T-helper 1 cell (primary cell): ENCODE measurements at places on chromosomes 5 and 9.

DNA sequence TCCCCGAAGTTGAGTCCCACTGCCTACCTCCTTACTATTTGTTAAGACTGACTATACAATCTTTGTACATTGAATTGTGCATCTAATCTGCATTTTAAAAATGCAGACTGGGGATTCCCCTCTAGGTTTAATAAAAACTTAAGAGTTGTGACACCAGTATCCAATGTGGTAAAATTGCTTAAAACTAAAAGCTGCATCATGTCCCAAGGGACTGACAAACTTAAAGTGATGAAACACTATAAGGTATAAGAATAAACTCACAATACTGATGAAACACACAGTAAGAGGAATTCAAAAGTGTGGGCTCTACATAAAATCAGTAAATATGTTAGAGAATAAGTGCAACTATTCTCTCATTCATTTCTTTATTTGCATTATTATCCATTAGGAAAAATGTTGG lies 1905.1 kb downstream of the MAT2B start:
- DNase-seq = no peak

DNA sequence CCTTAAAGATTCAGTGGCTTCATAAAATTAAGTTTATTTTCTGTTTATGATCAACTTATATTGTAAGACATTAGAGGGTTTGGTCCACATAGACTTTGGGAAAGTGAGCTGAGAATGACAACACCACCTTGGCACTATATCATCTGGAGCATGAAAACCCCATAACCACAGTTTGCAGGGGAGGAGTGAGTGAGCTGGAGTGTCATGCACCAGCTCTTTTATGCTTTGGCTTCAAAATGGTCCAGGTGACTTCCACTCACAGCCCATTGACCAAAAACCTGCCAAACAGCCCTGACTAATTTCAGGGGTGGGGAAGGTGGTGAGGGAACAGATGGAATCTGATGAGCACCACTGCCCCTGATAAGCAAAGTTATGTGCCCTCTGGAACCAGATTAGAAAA lies 295.8 kb downstream of the DMRTA1 start:
- DNase-seq = no peak

DNA sequence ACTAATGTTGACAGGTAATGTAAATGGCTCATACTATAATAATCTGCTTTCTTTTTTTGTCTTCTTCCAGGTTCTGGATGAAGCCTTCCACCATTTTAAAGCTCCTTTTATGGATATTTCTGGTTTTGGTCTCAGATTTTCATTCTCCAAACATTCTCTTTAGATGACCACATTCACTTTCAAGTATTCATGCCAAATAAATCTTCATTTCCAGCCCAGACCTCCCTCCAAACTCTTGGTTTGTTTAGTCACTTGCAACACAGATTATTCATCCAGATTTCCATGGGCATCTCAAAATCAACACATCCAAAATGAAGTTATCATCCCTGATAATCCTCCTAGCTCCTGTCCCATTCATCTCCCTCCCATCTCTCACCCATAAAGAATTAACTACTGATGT lies 40.3 kb upstream of the SVEP1 start:
- DNase-seq = no peak

GRCh38 chr5:84125216-84125615 lies 259.5 kb downstream of the EDIL3 start:
- no peak for DNase-seq

DNA sequence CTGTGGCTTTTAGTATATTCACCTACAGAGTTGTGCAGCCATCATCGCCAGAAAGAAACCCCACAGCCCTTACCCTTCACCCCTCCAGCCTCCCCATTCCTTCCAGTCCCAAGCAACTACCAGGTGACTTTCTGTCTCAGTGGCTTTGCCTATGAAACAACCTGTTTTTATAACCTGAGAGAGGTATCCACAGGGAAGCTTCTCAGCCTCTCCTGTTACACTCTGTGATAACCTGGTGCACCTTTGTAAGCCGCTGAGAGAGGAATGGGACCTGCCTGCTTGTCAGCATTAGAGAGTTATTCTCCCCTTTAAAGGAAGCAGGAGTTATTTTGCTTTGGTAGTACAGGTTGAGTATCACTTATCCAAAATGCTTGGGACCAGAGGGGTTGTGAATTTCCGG lies 93.6 kb downstream of the TRIO start:
- no peak for DNase-seq

DNA sequence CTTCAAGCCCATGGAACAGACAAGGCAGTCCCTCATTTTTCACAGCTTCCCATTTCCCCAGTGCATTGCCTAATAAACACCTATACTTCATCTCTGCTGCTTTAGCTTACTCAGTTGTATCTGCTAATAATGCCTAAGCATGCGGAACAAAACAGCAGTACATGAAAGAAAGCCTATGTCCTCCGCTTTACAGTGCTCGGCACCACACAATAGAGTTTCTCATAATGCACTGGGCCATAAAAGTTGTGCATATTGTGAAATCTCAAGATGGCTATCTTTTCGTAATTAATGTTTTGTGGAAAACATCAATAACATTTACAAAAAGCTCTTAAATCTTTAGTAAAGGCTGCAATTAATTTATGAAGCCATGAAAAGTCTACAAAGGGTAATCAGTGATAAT lies 69.3 kb downstream of the DENND1A start:
- no peak for DNase-seq

GRCh38 chr5:103394676-103395075 lies 136.1 kb downstream of the MACIR start:
- DNase-seq = no peak

GRCh38 chr5:73783828-73784227 lies 157.8 kb downstream of the ARHGEF28 start:
- no peak for DNase-seq

DNA sequence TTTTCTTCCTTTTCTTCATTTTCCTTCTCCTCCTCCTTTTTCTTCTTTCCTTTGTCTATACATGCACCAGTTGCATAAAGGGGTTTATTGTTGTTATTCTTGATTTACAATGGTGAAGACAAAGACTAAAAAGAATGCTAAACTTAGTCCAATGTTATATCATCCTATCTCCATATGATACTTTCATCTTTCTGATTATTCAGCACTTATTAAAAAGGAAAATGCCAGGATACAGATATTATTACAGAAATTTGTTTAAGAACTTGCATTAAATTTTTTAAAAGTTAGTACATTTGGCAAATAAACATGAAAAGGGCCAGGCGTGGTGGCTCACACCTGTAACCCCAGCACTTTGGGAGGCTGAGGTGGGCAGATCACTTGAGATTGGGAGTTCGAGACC lies 1074.9 kb downstream of the EFNA5 start:
- no peak for DNase-seq

- peak; percentile 20 for DNase-seq
Measured at GRCh38 chr9:38318759-38319495, 73.6 kb upstream of the ALDH1B1 start.

DNA sequence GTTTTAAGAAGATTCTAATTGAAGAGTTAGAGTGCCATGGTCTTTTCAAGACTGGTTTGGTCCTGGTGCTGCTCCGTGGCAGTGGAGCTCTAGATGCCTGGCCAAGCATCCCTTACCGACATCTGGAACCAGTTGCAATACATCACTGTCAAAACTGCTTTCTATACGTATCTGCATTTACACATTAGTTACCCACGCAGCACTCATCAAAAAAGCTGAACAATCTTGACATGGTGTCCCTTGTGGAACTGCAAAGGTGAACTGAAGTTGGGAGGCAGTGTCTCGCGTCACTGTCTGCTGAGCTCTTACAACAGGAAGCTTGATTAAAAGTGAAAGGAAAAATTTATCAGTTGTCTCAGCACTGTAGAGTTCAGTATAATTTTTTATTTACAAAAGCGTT lies 82.6 kb downstream of the PBX3 start:
- DNase-seq = peak; percentile 40

DNA sequence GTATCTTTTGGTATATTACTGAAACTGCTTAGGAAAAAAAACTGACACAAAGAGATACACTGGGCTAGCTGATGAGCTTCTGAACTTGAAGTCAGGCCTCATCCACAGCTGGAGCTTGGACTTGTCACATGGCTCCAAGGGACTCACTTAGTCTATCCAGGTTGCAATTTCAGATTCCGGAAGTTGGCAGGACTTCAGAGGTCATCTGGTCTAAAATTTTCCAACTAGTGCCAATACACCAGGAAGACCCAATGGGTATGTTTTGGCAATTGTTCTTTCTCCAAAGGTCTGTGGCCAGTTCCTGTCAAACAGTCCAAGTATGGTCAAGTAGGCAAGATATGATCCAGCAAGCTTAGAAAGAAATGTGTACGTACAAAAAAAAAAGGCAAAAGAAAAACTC lies 36.7 kb downstream of the MRPS27 start:
- no peak for DNase-seq

DNA sequence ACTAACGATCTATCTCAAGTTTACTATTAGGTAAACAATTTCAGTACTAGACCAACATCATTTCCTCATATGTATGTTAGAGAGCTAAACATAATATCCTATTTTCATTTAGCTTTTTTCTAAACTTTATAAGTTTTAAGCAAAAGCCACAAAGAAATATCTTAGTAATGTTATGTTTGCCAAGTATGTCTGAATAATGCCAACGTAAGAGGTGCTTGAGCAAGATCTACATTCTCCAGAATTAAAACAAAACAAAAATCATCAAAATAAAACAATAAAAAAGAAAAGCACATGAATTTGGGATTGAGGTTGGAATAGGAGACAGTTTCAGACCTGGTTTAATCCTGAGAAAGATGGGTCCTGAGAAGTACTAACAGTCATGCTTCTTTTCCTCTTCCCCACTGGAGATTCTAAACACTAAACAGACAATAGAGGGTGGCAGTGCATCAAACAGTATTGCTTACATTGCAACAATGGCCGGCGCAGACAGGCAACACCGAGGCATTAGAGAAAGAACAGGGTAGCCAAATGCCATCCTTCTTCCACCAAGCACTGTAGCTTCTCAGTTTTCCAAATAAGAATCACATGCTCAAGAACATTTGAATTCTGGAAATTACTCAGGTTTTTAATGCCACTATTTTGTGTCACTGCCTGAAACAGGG lies 33.6 kb downstream of the CSNK1A1 start:
- DNase-seq = no peak

GRCh38 chr5:151703227-151703626 lies 16.5 kb upstream of the SPARC start:
- DNase-seq = no peak

GRCh38 chr5:136890431-136891148 lies 525.2 kb upstream of the TRPC7 start:
- no peak for DNase-seq

GRCh38 chr9:89408628-89409101 lies 89.2 kb downstream of the SEMA4D start:
- DNase-seq = peak; percentile 61

GRCh38 chr9:120257483-120257882 lies 322.5 kb downstream of the CDK5RAP2 start:
- DNase-seq = no peak

GRCh38 chr9:20463823-20464222 lies 158.5 kb downstream of the MLLT3 start:
- DNase-seq = no peak

GRCh38 chr5:61816146-61816545 lies 484.1 kb downstream of the ZSWIM6 start:
- no peak for DNase-seq

DNA sequence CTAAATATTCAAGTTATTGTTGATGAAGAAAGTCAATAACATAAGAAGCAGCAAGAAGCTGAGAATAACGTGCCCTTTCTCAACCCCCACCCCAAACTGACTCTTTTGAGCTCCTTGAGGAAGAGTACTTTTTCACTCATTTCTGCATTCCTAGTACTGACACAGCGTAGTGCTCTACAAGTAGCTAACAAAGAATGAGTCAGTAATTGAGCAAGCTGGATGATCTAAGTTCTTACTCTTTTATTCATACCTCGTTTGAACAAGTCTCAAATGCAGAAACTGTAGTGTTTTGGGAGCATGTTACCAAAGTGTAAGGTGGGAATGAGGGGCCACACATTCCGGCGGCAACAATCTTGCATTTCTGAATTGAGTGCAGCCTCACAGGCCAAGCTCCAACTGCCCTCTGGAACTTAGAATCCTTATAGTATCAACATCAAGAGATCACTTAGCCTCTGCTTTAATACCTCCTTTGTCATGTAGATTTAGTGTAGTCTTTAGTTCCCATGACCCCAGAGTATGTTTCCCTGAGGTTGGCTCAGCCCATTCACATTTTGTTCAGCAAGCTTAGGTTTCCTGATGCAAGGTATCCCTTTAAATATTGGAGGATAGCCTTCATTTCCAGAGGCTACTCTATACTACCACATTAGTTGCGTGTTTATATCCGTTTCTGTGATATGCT lies 152.0 kb downstream of the PRR16 start:
- DNase-seq = no peak

DNA sequence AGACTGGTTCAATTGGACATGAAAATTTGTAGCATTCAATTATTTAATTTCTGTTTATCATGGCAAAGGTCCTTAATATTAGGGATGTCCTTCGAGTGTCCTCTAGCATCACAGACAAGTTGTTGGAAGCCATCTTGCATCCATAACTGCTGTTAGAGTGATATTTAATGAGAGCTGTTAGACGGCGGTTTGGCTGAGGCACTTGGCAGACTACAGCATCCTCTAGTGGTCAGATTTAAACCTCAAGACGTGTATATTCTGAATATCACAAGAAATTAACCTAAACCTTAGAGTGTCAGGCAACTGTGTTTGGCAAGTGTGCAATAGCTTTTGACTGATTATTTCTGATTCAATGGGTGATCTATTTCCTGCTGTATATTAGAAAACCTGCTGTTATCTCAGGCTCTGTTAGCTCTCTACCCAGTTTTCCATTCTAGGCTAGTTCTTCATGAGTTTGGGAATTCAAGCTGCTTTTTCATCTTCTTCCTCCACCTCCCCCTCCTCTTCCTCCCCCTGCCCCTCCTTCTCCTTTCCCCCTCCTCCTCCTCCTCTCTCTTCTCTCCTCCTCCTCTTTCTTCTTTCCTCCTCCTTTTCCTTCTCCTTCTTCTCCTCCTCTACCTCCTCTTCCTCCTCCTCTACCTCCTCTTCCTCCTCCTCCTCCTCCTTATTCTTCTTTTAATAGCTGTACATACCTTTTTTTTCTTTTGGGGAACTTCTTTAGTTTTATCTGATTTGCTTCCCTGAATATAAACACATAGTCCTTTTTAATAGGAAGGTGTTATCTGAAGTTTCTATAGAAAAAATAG lies 8.6 kb downstream of the SPINK1 start:
- no peak for DNase-seq

GRCh38 chr9:14350754-14351153 lies 36.8 kb upstream of the NFIB start:
- no peak for DNase-seq

DNA sequence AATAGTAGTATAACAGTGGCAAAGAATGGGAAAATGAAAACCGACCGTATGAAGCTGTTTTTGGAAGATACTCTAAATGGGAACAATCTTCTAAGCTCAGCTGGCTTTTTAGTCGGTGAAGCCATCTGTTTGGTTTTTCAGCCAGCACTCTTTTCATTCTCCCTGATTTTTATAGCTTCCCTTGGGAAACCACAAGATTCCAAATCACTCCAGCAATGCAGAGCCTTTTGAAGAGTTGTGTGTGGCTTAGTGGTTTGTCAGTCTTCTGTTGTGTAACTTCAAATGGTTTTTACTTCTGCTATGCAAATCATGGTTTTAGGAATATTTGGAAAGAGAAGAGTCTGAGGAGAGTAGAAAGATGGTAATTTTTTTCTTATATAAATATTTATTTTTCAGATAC lies 180.7 kb downstream of the KDM4C start:
- DNase-seq = no peak
